ENCODE measurements at places on chromosomes 7 and 10.

DNA sequence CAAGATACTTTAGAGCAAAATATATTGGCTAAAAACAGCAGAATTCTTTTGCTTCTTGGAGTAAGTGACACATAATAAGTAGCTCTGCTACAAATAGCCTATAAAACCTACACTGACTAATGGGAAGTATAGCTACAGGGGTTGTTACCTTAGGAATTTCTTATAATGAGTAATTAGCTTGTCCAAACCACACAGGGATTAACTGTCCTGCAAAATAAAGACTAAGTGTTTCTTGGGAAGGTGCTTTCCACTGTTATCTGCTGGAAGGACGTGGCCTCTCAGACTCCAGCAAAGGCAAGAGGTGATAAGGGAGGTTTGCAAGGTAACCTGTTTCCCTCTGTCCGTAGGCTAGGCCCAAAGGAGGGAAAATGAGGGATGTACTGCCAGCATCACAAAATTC lies 302.4 kb downstream of the DOCK4 start:
- no peak for DNase-seq

DNA sequence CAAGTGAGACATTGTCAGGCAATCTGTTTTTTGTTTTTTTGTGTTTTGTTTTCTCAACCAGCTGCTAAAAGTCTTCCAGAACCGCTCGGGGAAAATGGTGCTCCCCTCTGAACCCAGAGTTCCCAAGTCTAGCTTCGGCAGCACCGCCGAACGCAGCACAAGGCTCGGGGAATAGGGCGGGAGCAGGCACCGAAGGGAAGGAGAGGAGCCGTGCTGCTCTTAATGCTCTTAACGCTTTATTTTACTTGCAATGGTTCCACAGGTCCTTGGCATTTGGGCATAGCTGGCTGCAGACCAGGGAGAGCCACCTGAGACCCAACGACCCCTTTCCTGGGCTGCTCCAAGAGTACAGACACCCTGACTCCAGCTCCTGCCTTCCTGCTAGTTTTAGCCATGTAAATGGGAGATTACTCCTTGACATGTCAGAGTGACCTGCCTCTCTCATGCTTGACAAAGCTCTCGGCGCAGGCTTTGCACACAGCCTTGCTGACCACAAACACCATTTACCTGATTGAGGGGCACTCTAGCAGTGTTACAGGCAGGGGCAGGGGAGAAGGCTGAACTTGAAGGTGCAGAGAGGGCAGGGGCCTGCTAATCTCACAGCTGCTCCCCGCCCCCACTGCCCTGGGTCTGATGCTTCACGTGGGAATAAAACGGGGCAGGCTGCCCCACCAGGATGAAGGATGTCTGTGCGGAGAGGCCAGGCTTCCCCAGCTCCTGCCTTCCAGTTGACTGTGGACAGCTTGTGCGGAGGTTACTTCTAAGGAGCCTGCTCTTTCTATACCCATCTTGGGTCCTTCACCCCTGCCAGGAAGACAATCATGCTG lies 58.6 kb upstream of the EFCAB10 start:
- no peak for DNase-seq

GRCh38 chr10:102948786-102949185 lies 30.7 kb downstream of the CNNM2 start:
- DNase-seq, result no peak

DNA sequence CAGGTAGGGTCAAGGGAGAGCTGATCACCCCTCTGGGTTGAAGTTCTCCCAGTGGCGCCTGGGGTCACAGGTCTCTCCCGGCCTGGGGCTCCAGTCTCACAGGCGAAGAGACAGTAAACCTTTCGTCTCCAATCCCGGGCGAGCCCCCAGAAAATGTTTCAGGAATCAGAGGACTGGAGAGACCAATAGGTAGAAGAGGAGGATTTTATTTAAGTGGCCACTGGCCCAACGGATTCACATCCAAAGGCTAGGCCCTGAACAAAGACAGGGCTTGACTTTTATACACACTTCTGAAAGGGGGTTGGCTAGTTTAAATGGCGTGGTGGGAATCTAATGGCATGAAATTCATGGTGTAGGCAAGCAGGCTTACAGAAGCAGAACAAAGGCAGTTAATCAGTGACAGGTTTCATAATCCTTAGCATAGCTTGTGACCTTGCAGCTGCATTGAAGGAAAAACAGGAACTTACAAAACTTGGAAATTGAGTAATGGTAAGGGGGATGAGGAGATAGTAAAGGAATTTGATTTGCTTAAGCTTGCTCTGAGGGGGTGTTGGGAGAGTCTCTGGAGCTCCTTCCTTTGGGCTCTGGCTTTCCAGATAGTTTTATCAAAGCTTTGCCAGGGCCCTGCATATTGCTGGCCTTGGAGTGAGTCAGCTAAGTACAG lies 105.5 kb downstream of the TRIM24 start:
- DNase-seq, result no peak

DNA sequence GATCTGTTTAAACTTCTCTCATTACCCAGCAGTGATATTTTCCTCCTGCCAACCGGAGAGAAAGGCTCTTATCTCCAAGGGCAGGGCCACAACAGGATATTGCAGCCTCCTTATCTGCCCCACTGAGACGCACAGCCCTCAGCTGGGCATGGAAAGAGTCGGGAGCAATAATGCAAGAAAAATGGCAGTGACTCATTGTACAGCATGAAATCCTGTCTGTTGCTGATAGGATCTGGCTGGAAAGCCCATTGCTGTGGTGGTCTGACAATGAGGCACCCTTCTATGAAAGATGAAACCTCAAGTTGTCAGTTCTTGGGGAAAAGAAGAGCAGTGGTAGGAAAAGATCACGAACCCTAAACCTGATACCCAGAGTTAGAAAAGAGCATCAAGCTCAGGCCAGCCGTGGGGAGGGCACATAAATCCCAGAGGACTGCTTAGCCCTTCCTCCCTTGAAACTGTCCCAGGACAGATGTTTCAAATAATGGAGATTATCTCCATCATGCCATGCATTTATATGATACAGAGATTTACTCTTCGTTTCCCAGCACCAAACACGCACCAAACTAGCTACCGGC lies 47.0 kb upstream of the FIGNL1 start:
- DNase-seq, result no peak

- no peak for DNase-seq
Measured at GRCh38 chr10:86286236-86287109, 80.1 kb downstream of the GRID1 start.

- no peak for DNase-seq
Measured at GRCh38 chr10:131726967-131727366, 173.8 kb upstream of the PPP2R2D start.

GRCh38 chr7:65971021-65971420 lies 11.0 kb downstream of the GUSB start:
- no peak for DNase-seq

DNA sequence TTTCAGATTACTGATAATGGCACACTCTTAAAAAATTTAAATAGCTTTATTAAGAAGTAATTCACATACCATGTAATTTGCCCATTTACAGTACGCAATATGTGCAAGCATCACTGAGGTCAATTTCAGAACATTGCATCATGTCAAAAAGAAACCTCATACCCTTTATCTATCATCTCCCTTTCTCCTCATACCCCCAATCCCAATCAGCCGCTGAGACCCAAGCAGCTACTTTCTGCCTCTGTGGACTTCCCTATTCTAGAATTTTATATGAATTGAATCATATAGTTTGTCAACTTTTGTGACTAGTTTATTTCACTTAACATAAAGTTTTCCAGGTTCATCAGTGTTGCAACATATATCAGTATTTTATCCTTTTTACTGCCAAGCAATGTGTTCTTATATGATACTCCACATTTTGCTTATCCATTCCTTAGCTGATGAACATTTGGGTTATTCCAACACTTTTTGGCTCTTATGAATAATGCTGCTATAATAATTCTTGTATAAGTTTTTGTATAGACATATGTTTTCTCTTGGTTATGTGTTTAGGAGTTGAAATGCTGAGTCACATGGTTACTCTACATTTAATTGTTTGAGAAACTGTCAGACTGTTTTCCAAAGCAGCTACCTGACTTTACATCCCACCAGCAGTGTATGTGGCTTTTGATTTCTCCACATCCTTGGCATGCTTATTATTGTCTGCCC lies 26.9 kb upstream of the TPK1 start:
- DNase-seq, result no peak

DNA sequence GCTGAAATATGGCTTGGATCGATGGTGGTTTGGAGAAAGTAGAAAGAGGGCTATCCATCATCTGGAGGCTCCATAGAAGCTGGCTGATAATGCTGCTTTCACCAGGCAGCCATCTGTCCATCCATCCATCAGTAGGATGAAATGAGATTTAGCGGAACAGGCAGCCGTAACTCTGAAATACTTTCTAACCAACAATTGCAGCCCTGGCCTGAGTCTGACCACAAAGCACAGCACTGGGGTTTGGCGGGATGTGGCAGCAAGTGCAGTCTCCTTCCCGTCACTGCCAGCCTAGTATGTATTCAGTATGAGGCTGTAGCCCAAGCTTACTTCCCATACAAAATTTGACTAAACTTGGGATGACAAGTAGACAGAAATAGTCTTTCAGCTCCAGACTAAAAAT lies 38.0 kb downstream of the R3HCC1L start:
- no peak for DNase-seq

- DNase-seq, result no peak
Measured at GRCh38 chr7:106774768-106775551, 90.1 kb upstream of the PIK3CG start.

DNA sequence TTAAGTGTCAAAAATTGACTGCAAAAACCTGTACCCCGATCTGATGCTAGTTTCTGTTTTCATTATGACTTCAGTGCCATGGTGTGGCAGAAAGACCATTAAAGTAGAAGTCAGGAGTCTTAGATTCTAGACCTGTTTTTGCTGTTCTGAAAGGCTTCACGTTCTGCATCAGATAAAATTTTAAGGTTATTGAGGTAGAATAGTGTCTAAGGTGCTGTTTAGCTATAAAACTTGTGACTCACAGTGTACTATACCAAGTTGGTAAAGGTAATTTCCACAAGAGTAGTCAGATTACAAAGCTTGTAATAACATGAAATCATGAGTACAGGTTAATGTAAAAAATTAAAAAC lies 38.6 kb downstream of the ZNRF2 start:
- no peak for DNase-seq

GRCh38 chr7:41053820-41054219 lies 649.1 kb downstream of the INHBA start:
- no peak for DNase-seq

GRCh38 chr10:81600185-81600584 lies 274.8 kb upstream of the NRG3 start:
- DNase-seq, result no peak

DNA sequence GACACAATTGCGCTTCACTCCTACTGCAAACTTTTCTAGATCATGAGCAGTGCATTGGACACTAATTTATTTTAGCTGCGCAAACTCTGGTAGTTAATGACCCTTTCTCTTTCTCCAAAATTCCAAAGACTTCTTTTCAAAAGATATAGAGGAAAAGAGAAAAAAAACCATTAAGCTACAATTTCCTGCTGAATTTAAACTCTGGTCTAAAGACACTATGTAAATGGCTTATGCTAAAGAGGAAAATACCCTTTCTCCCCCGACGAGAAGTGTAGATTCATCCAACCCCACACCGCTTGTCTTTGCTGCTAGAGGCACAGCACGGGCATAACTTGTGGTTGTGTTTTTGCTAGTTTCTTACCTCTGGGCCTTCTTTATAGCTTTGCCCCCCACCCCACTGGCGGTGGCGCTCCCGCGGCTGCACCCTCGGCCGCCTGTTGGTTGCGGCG lies 84.1 kb downstream of the SNX10 start:
- no peak for DNase-seq

- DNase-seq, result no peak
Measured at GRCh38 chr7:15685358-15686294, 857 bp downstream of the MEOX2 start.

DNA sequence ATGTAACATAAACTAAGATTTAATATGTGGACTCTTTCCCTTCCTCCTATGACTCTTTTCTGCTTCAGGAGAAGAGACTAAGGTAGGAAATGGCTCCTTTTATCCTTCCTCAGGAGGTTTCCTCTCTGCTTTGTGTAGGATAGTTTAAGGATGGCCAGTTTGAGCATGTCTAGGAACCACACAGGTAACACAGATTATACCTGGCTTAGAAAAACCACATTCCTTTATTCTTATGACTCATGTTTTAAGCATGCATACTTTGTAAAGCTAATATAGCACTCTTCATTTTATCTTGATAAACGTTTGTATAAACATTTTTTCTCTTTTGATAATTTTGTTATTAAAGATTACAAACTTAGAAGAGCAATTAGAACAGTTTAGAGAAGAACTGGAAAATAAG lies 57.8 kb downstream of the CYP51A1 start:
- no peak for DNase-seq

- DNase-seq, result no peak
Measured at GRCh38 chr10:49592726-49593563, 17.2 kb upstream of the SLC18A3 start.

GRCh38 chr7:159172400-159172799 lies 27.7 kb upstream of the VIPR2 start:
- DNase-seq, result no peak

DNA sequence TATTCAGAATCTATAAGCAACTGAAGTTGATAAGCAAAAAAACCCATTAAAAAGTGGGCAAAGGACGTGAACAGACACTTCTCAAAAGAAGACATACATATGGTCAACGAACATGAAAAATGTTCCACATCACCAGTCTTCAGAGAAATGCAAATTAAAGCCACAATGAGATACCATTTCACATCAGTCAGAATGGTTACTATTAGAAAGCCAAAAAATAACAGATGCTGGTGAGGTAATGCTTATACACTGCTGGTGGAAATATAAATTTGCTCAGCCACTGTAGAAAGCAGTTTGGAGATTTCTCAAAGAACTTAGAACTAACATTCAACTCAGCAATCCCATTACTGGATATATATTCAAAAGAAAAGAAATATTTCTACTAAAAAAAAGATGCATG lies 332.8 kb upstream of the PLXDC2 start:
- no peak for DNase-seq

DNA sequence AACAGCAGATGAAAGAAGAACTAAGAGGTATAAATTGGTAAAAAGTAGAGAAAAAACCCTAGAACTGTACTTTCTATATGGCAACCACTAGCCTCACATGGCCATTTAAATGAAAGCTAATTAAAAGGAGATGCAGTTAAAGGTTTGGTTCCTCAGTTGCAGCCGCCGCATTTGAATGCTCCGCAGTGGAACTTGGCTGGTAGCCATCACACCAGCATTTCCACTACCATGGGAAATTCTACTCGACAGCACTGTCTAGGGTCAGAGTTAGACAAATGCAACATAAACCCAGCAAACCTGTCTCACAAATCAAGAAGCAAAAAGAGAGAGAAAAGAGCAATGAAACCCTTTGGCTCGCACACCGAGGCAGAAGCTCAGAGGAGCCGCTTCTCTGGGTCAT lies 29.7 kb downstream of the VIPR2 start:
- DNase-seq, result no peak

Data from activated naive CD4-positive, alpha-beta T cell (primary cell).